ENCODE measurements at places on chromosomes 12 and 14. TPM values are rescaled to one million over a fixed set of nuclear protein-coding genes. Genes with fewer than 3 reads are reported as not detected.
A peak's percentile ranks its signal among the peaks of the same experiment; 100 is the strongest.

DNA sequence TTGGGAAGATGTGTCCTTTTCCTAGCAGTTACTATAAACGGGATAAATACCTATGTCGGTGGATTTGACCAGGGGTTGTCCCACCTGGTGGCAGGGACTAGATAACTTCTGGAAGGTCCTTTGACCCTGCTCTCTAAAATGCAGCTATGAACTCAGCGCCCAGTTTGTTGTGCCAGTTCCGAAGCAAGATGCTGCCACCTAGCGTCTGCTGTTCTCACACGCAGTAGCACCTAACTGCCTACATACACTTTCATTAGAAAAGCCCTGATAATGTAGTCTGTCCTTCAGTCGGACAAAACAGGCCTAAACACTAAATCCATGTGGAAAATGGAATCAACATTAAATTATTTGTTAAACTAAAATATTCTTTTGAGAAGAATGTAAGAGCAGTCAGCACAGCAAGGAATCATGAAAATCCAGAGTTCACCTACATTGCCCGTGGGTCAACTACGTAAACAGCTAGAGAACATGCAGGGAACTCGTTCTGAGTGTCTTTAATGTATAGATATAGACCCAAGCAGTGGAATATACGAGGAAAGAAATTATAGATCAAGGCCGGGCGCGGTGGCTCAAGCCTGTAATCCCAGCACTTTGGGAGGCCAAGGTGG, 51.1 kb upstream of the CRACR2A start:
- peak; percentile 73 for DNase-seq

DNA sequence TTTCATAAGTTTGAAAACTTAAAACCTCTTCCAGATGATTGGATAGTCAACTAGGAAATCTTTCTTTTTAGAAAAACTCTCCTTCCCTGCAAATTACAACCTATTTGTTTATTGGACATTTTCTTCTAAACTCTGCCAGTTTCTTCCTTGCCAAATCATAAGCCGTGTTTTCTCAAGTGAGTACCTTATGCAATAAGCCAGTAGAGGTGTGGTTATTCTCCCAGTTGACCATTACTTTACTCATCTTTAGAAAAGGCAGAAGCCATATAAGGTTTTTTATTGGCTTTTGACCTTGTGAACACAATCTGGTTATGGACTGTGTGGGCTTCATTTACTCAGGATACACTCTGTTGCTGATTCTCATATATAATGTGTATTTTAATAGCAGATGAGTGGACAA, 14.6 kb downstream of the ACTR6 start:
- no peak for DNase-seq

DNA sequence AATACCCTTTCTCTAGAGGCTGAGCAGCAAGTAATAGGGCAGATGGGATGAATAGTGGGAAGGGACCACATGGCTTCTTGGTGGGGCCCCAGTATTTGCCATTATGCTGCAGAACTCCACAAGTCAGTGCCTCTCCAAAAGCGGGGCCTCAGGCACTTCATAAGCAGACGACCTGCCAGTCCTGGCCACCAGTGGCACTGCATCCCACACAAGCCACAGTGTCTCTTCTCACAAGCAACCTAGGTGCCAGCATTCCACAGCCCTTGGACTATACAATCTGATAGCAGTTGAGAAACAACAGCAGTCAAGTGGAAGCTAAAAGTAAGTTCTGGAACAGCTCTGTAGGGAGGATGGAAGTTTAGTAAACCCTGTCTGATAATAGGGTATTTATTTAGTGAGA, 4.2 kb upstream of the SLC8A3 start:
- no peak for DNase-seq

DNA sequence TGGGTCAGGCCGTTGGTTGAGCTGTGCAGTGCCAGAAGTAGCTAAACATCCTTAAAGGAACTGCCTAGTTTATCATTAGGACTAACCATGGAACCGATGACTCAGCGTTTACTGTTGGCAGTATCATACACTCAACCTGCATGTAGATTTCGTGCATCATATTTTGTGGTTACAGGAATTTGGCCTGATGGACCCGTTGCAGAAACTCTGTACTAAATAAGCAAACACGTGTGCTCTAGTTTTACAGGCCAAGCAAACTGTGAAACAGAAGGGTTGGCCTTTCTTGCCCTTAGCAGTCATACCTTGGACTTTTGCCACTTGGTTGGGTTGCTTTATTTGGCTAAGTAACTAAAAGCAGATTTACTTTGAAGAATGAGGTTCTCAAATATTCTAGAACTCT, 35.6 kb downstream of the DGLUCY start:
- peak; percentile 99 for DNase-seq

DNA sequence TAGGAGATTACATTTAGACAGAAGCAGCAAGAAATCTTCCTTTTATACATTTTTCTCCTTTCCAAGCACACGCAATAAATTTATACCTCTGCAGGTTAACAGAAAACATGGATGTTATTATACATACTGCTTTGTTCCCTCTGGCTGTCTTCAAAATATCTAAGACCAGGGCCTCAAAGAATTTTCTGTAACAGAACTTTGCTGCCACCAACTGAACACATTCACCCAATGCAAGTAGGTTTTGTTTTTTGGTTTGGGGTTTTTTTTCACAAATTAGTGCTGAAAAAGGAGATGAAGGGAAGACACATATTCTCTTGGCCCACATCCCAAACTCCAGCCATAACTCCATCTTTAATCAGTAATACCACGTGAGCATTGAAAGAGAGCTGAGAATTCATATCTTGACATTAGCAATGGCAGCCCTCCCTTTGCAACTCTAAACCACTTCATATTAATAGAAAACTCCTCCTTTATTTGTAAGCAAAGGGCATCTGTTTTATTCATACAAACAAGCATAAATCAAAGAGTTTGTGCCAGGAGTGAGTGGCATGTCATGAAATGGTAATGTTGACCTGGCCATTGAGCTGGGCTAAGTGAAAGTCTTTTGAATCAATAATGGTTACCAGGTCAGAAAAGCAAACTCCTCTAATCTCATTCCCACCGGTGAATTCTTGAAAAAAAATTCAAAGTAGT, 150.8 kb upstream of the FSCB start:
- peak; percentile 14 for DNase-seq

DNA sequence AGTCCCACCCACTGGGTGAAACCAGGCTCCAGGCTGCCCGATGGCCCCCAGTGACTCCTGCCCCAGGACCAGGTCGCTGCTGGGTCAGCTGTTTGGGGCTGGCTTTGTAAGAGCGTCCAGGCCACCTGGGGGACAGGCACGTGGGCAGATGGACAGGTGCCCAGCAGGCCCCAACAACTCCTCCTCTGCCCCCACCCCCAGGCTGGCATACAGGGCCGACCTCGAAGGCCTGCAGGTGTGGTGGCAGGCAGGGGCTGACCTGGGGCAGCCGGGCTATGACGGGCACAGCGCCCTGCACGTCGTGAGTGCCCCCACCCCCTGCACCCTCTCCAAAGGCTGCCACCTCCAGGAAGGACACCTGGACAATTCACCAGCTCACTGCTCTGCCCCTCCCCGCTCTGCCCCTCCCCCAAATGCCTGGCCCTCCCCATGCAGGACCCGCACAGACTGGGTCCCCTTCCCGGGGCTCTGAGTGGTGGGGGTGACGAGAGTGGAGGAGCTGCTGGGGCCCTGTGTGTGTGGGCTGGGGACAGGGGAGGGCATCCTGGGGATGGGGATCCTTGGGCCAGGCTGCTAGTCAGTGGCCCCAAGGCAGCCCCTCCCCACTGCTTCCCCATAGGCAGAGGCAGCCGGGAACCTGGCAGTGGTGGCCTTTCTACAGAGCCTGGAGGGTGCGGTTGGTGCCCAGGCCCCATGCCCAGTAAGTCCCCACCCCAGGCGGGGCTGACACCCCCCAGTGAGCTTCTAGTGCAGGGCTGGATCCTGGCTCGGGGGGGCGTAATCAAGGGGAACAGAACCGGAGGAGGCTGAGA, 26.0 kb downstream of the ASPG start:
- DNase-seq: no peak

GRCh38 chr12:131923260-131923659, 5.8 kb upstream of the PUS1 start:
- no peak for DNase-seq

GRCh38 chr12:94276725-94277124, 128.3 kb downstream of the PLXNC1 start:
- peak; percentile 88 for DNase-seq

DNA sequence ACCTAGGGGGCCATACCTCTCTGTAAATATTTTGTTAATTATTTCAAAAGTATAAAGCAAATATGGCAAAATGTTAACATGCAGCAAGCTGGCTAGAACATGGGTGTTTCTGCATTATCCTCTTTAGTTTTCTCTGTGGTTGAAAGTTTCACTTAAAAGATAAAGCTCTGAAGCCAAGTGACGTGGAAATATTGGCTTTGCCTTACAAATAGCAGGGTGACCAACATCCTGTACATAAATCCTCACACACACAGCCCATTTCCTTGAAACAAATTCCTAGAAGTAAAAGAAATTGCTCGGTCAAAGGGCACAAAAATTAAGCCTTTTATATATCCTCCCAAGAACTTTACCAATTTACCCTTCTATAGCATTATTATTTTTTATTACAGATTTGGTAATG, 10.6 kb upstream of the VWF start:
- DNase-seq: peak; percentile 54

Gene TAS2R43
- 4.5 TPM for total RNA-seq

Gene TAS2R42
- not detected for total RNA-seq

Gene GNB3
- total RNA-seq: 3.9 TPM

Gene EML1
- total RNA-seq: 34.5 TPM

All from fibroblast of villous mesenchyme (primary cell).